ENCODE measurements at places on chromosomes 12 and 14.

DNA sequence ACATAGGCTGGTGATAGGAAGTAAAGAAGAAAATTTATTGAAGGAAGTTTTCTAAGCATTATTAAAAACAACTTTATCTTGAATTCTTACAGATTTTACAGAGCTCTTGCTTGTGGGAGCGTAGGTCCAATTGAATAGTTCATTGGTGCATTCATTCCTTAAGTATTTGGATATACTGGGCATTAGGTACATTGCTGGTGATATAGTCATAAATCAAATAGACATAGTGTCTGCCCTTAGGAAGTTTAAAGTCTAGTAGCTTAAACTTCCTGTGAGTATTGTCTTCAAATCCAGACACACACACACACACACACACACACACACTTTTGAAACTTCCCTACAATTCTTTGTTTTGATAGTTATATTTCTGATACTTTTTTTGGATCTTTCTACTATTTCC is 226.7 kb downstream of the FUT8 start:
- peak; percentile 80 for DNase-seq

GRCh38 chr12:77685112-77685511 is 145.6 kb upstream of the NAV3 start:
- DNase-seq, result peak; percentile 57

- DNase-seq, result no peak
Measured at GRCh38 chr14:74910556-74910955, 12.5 kb downstream of the RPS6KL1 start.

DNA sequence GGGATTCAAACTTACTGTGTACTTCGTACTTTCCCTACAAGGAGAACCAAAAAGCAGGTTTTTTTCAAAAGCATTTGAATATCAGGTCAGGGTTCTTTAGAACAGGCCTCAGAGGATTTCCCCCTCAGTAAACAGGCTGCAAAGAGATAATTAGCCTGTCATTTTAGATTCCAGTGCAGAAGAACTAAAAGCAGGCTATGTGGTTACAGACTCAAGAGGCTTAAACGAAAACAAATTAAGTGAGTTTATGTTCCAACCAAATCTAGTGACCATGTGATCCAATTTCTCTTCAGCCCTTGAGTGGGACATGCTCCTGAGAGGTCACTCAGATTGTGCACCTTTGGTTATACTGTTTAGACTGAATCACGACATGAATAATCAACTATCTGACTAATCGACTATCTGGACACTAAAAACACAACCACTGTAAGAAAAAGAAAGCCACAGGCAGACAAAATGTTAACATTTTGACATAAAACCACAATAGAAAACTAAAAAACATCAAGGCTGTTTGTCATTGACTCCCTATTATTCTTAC is 4.5 kb downstream of the TMED8 start:
- peak; percentile 82 for DNase-seq

DNA sequence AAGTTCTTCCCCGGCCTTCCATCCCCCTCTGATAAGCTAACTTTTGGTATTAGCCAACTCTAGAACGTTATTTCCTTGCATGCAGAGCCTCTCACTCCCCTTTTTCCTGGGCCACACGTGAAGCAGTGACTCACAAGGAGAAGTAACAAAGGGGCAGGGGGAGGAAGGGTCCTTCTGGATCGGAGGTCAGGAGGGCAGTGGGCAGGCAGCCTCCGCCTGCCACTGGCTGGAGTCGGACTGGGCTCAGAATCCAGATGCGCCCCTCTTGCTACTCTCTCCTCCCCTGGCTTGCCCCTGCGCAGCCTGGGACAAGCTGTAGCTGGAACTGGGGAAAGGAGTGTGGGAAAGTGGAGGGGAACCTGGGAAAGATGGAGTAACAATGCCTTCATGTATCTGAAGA is 55.0 kb downstream of the TPCN1 start:
- no peak for DNase-seq

- DNase-seq, result no peak
Measured at GRCh38 chr12:68480526-68480925, 130.2 kb upstream of the RAP1B start.

DNA sequence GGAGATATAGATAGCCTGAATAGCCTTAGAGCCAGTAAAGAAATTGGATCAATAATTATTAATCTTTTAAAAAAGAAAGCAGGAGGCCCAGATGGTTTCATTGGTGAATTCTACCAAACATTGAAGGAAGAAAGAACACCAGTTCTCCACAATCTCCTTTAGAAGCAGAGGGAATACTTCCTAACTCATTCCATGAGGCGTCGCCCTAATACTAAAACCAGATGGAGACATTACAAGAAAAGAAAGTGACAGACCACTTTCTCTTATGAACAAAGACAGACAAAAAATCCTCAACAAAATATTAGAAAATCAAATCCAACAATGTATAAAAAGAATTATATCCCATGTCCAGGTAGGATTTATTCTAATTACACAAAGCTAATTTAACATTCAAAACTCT is 362.6 kb downstream of the BCAT1 start:
- no peak for DNase-seq

DNA sequence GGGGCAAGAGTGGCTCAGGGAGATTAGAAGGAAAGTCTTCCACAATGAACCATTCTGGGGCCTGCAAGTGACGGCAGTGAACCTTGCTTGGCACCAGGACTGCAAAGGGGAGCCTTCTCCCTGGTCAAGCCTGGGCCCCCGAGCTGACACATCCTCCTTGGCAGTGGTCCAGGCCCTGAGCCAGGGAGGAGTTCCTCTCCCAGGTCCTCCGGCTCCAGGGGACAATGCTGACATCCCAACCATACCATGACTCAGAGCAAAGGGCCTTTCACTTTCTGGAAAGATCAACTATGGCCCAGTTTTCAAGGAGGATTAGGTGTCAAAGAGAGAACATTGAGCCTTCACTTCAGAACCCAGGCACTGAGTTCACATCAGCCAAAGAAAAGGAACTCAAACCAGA is 756.5 kb upstream of the TBX3 start:
- peak; percentile 39 for DNase-seq

DNA sequence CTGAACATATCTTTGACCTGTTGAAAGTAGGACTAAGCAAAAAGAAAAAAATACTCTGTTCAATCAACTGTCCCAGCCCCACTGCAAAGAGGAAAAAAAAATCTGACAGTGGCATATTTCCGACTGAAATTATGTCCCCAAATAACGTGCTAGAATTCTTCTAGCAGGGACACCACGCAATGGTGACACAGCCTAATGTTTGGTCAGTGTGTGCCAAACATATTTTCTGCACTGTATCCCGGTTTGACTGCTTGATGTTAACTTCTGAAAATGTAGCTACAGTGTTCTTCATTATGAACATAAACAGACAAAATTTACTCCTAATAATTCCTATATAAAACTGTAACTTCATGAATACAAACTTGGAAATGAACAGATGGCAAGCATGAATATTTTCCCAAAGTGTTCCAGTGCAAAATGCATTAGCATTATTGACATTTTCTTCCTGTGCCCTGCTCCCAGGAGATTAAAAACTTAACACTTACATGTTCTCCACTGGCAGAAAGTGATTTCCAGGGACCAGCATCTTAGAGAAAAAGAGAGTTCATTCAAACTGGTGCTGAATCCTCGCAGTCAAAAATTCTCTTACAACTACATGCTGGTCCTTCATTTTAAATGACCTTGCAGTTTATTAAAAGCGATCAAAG is 72.4 kb upstream of the SYT1 start:
- no peak for DNase-seq

- no peak for DNase-seq
Measured at GRCh38 chr12:72074956-72075355, 136.3 kb downstream of the TPH2 start.

DNA sequence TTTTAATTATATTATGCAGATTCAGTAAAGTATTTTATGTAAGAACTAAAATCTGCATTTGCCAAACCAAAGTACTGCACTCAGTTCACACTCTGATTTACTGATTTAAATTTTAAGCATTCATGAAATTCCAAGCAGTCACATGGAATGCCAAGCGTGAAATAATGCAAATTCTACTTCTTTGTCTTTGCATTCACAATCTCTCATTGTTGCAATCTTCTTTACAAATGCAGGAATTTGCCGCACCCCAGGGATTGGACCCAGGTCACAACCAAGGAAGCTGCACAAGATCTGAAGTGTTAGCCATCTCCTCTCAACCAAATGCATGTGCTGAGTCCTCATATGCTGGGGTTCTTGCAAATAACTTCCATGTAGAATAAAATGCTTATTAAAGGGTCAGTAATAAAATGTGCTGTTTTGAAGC is 71.9 kb downstream of the TUNAR start:
- no peak for DNase-seq

DNA sequence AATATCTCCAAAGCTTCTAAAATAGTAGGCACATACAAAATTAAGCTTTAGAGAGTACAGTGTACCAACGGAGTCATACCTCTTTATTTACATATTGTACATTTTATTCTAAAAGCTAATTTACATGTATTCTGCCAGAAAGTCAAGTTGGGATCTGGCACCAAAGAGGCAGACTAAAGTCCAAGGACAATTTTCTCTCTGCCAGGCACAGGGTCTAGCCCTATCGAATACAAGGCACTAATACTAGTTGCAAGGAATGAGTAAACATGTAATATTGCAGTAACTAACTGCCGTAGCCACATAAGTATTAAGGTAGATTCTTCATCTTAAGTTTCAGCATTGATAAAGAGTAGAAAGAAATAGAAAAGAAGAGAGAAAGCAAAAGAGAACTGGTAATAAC is 93.9 kb downstream of the RPS6KA5 start:
- DNase-seq, result no peak

GRCh38 chr12:21710958-21711775 is 53.5 kb upstream of the LDHB start:
- DNase-seq, result no peak

GRCh38 chr14:76163668-76164363 is 12.1 kb downstream of the GPATCH2L start:
- DNase-seq, result no peak

DNA sequence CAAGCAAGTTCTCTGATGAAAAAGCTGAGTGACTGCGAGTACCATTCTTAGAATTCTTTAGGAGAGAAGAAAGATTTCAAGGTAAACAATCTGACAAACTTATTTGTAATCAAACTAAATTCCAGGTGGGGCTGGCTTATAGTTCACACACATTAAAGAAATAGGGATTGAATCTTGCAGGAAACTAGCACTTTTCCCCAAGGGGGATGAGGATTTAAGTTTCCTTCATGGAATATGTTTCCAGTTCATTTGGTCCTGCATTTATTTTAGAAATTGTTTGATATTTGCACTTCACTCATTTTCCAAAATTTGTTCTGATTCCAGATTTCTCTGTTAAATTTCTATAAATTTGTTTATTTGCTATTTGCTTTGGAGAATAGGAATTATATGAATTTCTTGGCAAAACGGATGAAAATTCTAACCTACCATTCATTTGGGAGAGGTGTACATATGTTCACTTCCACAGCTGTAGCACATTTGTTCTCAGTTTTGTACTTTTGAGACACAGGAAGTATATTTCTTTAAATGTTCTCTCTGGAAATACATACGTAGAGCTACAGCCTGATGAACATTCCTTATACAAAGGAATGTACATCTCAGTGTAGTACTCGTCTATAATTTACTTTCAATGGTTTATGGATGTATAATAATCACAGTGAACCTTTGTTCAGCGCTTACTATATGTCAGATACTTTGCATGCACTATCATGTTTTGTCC is 145.5 kb downstream of the AKAP6 start:
- DNase-seq, result no peak

DNA sequence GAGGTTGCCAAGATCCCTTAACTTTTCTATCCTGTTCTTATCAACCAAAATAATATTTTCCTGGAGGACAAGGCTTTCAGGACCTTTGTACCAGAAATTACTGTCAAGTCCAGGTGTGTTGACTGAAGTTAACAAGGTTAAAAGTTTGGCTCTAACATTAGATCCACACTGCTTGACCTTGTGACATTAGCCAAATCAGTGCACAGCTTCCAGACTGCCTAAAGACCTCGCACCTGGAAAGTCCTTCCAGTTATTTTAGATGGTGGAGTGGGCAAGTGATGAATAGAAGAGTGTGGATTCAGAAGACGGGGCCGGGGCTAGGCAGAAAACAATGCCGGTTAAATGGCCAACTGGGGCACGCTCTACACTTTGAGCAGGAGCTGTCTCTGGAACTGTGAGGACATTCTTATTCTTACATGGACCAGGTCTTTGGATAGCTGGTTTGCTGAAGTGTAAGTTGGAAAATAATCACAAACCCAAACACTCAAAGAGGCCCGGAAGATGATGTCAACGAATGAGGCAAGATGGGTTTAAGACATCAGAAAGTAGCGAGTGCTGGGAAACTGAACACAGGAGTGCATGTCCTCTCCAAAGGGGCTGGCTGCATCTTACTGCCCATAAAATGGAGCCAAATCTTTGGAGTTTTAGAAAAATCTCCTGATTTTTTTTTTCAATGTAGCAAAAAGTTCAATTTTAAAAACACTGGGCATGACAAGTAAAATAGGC is 56.3 kb downstream of the NIN start:
- no peak for DNase-seq

- DNase-seq, result no peak
Measured at GRCh38 chr14:86055512-86056075, 525.6 kb downstream of the FLRT2 start.

- no peak for DNase-seq
Measured at GRCh38 chr14:100237735-100238418, 1.1 kb upstream of the YY1 start.

DNA sequence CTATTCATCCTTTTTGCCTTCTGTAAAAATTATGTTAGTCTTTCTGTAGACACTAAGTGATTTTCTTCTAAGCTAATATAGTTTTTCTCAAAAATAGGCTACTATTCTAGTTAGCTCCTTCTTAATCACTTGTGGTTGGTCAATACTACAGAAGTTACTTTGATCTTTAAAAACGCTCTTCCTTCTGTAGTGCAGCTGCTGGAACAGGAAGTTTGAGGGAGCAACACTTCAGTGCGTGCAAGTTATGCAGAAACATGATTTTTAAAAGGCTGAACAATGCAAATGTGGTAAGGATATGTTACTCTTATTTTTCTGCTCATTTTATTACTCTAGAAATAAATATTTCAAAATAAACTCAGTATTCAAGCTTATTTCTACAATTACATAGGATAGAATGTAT is 11.1 kb upstream of the RERGL start:
- no peak for DNase-seq

DNA sequence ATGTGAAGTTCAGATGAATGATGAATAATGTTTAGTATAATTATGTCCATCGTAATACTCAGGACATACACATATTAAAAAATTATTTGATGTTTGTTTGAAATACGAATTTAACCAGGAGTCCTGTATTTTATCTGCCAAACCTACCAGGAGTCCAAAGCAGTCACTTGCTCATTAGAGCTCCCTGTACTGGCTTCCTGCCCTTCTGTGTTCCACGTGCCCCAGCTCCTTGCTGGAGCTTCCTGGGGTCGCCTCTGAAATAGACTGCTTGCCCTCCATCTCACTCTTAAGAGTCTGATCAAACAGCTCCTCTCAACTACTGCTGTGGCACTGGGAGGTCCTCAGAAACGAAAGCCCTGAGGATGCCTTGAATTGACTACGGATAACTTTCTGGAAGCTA is 87.3 kb upstream of the DHRS4 start:
- DNase-seq, result no peak
